ELR (cell line): ENCODE measurements at places on chromosomes 3 and 15.
A peak's percentile ranks its signal among the peaks of the same experiment; 100 is the strongest.

DNA sequence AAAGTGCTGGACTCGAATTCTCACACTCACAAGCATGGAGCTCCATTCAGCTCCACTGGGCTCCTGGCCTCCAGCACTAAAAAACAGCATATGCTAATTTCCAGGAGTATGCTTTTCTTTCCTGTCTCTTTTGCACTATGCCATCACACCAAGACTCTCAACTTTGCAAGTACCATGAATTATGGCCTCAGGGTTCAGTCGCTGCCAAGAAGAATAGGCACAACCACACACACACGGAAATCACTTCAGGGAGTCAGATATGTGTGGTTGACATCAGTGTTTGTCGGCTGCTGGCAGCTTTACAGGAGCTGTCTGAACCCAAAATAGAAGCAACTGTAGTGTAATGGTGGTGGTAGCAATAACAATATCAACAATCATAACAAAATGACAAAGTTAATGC, 305.0 kb upstream of the SLCO3A1 start:
- DNase-seq = no peak

- DNase-seq = no peak
Observed at GRCh38 chr3:133674290-133674919, 12.7 kb upstream of the TOPBP1 start.

- DNase-seq = peak; percentile 74
Observed at GRCh38 chr15:44194323-44195150, 534 bp downstream of the FRMD5 start.

GRCh38 chr3:184524981-184525336, 36.6 kb upstream of the EPHB3 start:
- peak; percentile 28 for DNase-seq

GRCh38 chr3:11350374-11350773, 78.2 kb downstream of the ATG7 start:
- peak; percentile 60 for DNase-seq

DNA sequence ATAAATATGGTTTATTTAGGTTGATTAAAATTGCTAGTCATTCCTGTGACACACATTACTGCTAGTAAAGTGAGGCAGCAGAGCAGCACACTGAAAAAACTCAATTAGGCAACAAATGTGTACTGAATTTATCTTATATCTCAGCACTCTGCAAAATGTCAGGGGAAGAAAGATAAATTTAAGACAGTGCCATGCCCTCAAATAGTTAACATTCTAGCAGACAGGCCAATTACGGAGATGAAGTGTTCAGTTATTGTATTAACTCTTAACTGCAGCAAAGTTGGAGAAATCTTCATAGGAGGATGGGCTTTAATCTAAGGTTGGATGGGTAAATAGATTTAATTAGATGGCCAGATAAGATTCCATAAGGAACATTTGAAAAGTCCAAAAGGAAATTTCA, 127.9 kb downstream of the PCCB start:
- DNase-seq = no peak

DNA sequence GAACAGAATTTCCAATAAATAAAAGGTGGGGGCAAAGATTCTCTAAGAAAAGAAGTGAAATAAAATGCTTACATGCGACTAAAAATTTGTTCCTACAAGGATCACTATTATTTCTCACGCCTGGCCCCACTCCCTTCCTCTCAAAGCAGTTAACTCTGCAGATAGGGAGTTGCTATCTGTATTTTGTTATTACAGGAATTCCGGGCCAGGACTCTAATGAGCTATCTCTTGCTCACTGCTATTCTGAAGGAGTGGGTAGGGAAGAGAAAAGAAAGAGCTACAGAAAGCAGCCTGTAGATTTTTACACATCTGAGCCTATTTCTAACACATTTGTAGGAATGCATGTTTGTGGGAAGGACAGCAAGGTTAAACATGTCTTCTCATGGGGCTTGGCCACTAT, 140.4 kb downstream of the PCCB start:
- DNase-seq = no peak

DNA sequence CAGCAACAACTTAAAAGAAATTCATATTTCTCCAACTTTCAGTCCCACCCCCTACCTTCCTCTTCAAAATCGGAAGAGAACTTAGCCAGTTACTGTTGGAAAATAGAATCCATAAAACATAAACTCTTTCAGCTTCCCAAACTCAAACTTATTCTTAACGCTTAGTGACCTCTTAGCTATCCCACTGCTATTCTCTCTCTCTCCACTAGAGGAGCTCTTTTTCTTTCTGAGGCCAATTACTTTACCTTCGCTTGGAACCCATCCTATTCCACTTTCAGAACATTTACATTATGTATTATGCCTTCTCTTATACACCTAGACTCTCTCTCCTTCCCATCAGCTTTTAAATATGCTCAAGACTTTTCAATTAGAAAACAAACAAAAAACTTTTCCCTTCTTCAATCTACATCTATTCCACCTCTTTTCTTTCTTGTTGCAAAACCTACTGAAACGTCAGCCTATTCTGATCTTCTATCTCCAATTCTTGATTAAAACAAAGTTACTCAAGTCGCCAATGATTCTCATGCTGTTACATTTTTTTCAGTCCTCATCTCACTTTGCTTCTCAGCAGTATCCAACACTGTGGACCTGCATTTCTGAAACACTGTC, 13.4 kb upstream of the GHSR start:
- DNase-seq = peak; percentile 66

DNA sequence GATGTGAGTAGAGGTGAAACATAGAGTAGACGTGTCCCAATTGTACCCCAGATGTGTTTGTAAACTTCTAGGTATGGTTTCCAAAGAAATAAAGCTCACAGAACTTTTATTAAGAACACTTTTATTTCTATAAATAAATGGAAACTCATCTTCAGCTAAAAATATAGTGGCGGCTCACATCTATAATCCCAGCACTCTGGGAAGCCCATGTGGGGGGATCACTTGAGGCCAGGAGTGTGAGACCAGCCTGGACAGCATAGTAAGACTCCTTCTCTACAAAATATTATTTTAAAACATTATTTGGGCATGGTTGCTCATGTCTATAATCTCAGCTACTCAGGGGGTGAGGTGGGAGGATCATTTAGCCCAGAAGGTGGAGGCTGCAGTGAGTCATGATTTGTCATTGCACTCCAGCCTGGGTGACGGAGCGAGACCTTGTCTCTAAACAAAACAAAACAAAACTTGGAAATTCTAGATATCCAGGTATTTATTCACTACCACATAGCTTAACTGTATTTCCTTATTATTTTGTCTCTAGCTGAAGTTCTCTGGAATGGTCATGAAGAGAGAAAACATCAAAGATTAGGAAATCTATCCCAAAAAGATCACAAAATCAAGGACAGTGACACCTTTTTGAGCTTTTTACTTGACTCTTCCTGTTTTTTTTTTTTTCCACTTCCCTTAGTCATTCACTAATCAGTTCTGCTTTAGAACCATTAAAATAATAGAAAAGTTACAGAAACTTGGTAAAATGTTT, 258.1 kb downstream of the TIGIT start:
- peak; percentile 90 for DNase-seq

DNA sequence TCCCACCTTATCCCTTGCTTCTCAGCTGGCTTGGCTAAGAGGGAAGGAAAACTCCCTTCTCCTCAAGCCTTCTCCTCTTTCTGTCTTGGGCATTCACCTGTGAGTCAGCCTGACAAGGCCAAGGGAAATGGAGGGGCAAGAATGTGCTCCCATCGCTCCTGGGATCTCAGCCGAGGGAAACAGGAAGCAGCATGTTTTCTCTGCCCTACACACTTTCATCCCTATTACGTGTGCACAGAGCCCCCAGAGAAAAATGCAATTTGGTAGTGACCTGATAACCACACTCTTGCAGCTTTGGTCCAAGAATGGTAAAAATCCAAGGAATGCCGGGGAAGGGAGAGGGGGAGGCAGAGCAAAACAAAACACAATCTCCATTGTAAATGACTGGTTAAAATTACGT, 32.9 kb upstream of the MTMR10 start:
- peak; percentile 93 for DNase-seq

- DNase-seq = no peak
Observed at GRCh38 chr3:28224430-28224829, 17.0 kb upstream of the CMC1 start.

- DNase-seq = peak; percentile 82
Observed at GRCh38 chr3:47096959-47097358, 67.0 kb downstream of the SETD2 start.

DNA sequence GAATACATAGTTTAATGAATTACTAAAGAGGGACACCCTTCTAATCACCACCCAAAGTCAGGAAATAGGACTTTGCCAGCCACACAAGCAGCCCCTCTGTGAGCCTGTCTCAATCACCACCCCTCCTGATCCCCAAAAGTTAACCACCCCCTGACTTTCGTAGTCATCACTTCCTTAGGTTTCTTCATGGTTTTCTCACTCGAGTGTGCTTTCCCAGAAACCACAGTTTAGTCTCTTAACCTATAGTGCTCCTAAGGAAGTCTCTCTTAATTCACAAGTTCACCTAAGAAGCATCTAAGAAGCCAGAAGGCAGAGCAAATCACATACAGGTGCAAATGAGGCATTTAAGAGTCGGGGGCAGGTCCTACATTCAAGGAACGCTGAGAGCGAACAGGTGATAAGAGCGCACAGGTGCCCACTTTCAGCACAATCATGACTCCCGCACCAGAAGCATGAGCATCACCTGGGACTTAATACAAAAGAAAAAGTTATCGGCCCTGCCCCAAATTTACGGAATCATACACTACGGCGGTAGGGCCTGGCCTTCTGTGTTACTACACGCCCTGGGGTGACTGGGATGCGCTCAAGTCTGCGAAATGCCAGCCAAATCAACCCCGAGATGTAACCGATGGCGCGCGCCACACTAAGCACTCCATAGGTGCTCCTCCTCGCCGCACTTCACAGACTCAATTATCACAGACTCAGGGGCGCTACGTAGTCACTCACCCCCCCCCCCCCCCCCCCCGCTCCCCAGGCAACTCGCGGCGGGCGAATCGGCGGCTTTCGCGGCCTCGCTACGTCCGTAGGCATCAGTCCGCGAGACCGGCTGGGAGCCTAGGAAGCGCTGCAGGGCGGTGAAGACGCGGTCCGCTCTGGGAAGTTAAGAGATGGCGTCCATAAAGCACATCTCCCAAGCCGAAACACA, 815 bp downstream of the ULK4 start:
- peak; percentile 77 for DNase-seq

DNA sequence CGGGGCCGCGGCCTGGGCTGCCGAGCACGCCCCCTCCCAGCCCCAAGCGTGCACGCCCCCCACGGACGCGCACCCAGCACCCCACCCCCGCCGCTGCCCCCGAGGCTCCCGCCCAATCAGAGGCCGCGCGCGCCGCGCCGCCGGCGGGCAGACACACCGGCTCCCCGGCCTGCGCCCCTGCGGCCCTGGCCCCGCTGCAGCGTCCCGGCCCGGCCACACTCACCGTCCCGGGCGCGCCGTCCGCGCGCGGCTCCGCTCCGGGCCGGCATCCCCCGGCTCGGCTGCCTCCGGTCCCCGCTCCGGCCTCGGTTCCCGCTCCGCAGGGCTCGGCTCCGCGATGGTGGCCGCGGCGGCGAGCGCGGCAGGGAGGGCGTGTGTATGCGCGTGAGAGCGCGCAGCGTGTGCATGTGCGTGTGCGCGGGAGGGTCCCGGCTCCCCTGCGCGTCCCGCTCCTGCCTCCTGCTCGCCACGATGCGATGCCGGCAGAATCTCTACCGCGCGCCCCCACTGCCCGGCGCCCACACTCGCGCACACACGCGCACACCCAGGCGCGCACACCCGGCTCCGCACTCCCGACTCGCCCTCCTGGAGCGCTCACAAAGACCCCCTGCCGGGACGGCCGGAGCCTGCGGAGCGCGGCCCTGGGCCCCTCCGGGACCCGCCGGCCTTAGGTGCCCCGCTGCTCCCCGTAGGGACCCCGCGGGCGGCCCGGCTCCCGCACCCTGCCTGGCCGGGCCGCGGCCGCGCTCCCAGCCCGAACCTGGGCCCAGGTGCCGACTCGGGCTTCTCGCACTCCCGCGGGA, 186.5 kb upstream of the LINGO1 start:
- DNase-seq = no peak

- DNase-seq = no peak
Observed at GRCh38 chr3:190375246-190375645, 12.7 kb upstream of the CLDN16 start.

DNA sequence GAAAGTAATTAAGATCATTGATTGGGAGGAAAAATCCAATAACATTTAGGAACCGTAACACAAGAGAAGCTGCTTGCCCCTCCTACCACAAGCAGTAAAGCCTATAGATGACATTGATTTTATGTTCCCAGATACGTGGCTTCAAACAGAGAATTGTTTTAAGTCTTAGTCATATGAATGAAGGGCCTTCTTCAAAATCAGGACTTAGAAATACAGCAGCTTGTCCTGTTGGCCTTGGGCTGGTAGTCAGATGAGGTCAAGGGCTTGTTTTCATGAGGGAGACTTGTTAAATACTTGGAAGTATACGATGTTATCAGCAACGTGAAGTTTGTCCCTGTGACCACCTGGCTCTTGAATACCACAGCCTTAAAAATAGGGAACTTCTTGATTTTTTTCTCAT, 114.4 kb downstream of the VGLL4 start:
- DNase-seq = peak; percentile 32

DNA sequence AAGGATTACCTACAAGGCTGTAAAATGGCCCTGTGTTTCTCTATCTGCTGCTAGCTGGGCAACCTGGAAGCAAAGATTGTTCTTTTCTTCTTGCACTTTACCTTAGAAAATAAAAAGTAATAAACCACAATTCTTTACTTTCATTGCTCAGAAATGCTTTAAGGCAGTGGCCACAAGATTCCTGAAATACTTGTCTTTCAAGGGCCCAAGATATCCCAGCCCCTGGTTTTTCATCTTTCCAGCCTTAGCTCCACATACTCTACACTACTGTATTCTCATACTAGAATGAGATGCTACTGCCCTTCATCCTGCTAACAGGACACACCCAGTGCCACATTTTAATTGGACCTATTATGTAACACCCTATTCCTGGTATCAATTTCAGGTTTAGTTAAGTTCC, 78.9 kb downstream of the GTF2E1 start:
- DNase-seq = no peak

- peak; percentile 68 for DNase-seq
Observed at GRCh38 chr3:129224984-129225393, 24.4 kb upstream of the COPG1 start.

GRCh38 chr15:34799149-34800101, 4.1 kb upstream of the ACTC1 start:
- DNase-seq = no peak

DNA sequence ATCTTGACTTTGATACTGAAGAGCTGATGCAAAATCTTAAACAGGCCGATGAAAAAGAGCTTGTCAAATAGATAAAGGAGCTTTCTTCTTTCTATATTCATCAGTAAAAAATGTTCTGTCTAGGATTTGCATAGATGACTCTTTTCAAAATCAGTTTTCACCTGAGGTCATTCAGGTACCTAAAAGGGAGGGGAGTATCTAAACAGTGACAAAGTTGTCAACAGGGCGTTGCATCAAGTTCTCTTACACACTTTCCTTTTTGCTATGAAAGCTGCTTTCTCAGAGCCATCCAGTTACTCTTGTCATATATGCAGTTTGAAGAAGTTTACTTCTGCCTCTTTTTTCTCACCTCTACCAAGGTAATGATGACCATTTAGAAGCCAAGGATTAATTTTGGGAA, 60.0 kb downstream of the AKAP13 start:
- no peak for DNase-seq

GRCh38 chr3:182405759-182406158, 387.5 kb upstream of the ATP11B start:
- no peak for DNase-seq

- DNase-seq = no peak
Observed at GRCh38 chr3:51703761-51704510, 2.9 kb upstream of the GRM2 start.
